Right renal cortex interstitium (tissue), 3 donors: ENCODE measurements at places on chromosomes 3 and 15. TPM values are rescaled to one million over a fixed set of nuclear protein-coding genes. Genes with fewer than 3 reads are reported as not detected.

The ZNF620 gene
- 10.6 TPM for polyA plus RNA-seq

The KLHL6 gene
- polyA plus RNA-seq, result 1.2 TPM

The IQCF5 gene
- polyA plus RNA-seq, result not detected

The LIPH gene
- polyA plus RNA-seq, result 1.8 TPM

The ZNF774 gene
- polyA plus RNA-seq, result 4.7 TPM

The CYP1A1 gene
- polyA plus RNA-seq, result 0.07 TPM

The ANKRD63 gene
- polyA plus RNA-seq, result 0.14 TPM

The GOLGA8G gene
- polyA plus RNA-seq, result not detected

The ABTB1 gene
- 17.8 TPM for polyA plus RNA-seq
